AG04450 (cell line): ENCODE measurements at places on chromosomes 16 and 17. TPM values are rescaled to one million over a fixed set of nuclear protein-coding genes. Genes with fewer than 3 reads are reported as not detected.

- DNase-seq: no peak
These were observed 72.1 kb upstream of the GNG13 start for GRCh38 chr16:872436-873242.

GRCh38 chr16:58832386-58832895, 98.3 kb upstream of the GOT2 start:
- no peak for DNase-seq

GRCh38 chr16:74667255-74667700, 601 bp upstream of the RFWD3 start:
- DNase-seq: no peak

DNA sequence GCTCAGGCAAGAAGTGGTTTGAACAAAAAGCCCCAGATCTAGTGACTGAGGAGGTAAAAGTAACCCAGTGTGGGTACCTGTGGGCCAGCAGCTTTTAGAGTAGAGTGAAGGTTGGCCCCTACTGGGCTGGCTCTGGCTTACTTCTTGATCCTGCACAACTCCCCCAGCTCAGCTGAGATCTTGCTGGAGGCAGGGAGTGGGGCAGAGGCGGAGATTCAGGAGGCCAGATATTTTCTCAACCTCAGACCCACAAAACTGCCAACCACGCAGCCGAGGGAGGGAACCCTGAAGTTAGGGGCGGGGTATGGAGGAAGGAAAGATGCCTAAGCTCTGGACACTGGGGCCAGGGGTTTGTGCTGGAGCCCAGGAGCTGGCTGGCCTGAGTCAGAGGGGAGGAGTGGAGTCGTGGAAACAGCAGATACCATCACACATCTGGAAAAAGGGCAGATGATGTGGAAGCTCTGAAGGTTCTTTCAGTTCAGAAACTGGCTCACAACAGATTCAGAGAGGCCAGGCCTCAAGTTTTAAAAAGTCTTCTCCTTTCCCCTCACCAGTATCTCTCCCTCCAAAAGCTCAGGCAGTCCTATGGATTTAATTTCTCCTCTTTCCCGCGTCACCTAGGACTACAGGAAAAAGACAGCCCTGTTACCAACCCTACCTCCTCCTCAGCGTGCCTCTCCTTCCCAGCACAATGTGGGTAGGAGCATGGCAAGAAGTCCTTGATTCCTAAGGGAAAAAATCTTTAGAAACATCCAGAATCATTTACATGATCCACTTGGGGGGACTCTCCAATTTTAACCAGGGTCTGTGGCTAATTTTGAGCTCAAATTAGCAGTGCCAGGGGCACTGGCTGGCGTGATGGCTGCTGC, 48.1 kb downstream of the MYO18A start:
- peak; percentile 61 for DNase-seq

GRCh38 chr17:76687298-76688164, 23.2 kb downstream of the MXRA7 start:
- DNase-seq: no peak

GRCh38 chr17:8865811-8866210, 1.7 kb downstream of the PIK3R6 start:
- DNase-seq: no peak

DNA sequence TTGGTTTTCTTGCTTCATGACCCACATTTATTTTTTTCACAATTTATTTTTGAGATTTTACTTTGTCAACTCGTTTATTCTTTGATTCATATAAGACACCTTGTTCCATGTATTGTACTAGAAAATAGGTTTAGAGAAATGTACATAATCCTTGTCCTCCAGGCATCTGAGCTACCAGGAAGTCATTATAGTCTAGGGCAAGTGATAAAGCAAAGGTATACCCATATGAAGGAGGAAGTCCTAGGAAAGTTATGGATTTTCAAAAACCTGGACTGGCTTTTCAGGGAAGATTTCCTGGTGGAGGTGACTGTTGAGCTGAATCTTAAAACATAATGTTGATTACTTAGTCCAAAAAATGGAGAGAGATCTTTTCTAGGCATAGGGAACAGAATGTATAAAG, 98.8 kb upstream of the SHISA6 start:
- no peak for DNase-seq

GRCh38 chr17:77235370-77235941, 94.7 kb downstream of the SEC14L1 start:
- DNase-seq: peak; percentile 80

- no peak for DNase-seq
These were observed 5.0 kb upstream of the ARHGAP27 start for GRCh38 chr17:45437465-45438283.

DNA sequence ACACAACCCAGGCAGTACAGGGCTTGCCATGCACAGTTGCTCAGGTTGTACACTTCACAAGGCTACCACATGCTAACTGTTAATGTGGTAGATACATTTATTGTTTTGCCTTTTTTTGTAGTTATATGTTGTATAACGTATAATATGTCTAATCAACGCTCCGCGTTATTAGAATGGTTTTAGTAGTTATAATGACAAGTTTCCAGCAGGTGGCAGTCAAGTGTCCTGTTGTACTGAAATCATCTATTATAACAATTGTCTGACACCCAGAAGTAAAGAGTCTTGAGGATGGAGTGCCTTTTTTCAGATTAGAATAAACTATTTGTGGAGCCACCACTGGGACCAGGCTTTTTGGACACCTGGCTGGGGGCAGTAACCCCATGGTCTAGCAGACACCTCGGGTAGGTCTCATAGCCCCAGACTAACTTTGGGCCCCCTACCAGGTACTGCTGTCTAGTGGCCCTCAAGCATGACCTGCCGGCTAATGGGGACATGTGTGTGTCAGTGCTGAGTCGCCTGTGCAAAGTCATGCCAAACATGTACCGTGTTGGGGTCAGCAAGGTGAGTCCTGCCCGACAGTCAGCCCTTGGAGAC, 32.8 kb downstream of the MYO15A start:
- no peak for DNase-seq

DNA sequence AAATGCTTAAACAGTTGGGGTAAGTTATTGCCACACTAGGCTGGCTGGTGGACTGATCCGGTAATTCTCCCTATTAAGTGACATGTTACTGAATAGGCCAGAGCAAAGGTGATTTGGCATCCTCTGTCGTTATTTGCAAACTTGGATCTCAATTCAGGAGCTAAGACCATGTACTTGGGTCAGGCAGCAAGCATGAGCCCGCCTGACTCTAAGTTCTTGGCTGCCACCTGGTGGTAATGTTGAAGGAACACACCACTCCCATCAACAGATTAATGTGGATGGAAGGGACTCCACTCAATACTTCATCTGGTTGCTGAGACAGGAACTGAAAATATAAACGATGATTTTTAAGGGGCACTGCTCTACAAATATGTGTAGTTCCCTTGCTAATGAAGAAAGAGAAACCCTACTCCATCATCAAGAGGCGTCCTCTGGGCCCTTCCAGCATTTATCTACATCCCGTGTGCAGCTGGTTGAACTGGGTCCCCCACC, 70.8 kb downstream of the EMP2 start:
- DNase-seq: peak; percentile 65

GRCh38 chr16:88489163-88489741, 36.2 kb downstream of the ZFPM1 start:
- DNase-seq: no peak

DNA sequence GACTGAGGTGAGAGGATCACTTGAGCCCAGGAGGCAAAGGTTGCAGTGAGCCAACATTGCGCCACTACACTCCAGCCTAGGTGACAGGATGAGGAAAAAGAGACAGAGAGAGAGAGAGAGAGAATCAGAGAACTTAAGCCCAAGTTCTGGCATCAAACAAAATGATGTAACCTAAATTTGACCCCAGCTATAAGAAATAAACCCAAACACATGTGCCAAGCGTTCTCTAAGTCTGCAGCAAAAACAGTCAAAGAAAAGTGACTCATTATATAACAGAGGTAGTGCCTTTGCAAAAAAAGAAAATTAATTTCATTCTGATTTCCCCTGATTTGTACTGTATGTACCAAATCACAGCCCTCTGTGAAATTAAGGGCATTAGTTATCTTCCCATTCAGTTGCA, 89.5 kb downstream of the CDH11 start:
- no peak for DNase-seq

GRCh38 chr16:83806036-83806435, 1.7 kb upstream of the HSBP1 start:
- no peak for DNase-seq

DNA sequence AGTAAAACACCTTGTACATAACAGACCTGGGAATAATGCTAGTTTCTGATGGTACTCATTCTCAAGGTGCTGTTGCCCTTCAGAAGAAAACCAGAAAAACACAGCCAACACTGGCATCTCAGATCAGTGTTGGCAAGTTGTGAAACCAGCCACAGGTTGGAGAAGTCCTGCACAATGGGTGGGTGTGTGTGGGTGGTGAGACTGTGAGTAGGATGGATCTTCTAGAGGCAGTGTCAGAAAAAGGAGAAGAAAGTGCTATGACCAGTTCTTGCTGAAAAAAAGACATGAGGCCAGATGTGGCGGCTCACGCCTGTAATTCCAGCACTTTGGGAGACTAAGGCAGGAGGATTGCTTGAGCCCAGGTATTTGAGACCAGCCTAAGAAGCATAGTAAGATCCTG, 35.2 kb upstream of the SMIM36 start:
- DNase-seq: no peak

DNA sequence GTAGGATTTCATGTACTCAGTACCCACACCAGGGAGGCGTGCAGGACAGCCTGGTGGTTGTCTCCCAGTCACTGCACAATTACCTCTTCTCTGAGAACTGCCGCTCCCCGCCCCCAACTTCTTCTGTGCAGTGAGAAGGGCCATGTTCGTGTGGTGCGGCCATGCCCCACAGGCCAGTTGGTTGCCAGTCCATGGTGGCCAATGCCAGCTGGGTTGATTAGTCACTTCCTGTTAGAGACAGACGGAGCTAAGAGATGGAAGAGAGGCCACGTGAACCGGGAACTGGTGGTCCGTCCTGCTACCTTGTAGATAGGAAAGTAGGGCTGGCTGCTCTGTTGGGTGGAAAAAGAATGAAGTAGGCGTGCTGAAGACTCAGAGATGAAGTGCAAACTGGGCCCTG, 206.5 kb downstream of the ABCC12 start:
- no peak for DNase-seq

GRCh38 chr16:50671644-50672260, 9.4 kb downstream of the SNX20 start:
- no peak for DNase-seq

GRCh38 chr16:73031155-73031866, 16.6 kb downstream of the ZFHX3 start:
- DNase-seq: no peak

DNA sequence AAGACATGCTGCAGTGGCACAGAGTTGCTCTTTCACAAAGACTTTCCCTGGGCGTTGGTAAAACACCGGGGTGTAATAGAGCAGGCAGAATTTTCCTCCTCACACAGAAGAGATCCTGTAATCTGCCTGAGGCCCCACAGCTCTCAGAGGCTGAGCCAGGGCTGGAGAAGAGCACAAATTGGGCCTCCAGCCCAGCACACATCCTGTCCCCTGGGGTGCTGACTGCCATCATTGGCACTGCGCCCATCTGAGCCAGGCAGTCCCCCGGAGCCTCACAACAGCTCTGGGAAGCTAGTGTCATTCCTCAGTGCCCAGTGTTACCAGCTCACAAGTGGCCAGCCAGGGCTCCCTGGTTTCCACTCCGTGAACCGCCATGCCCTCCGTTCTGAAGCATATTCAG, 119.4 kb downstream of the SOCS1 start:
- DNase-seq: no peak

- no peak for DNase-seq
These were observed 946 bp downstream of the OSGIN1 start for GRCh38 chr16:83953796-83954576.

- DNase-seq: no peak
These were observed 758.8 kb downstream of the CDH11 start for GRCh38 chr16:64363039-64363438.

- no peak for DNase-seq
These were observed 348.7 kb upstream of the TNRC6C start for GRCh38 chr17:77609553-77610517.

DNA sequence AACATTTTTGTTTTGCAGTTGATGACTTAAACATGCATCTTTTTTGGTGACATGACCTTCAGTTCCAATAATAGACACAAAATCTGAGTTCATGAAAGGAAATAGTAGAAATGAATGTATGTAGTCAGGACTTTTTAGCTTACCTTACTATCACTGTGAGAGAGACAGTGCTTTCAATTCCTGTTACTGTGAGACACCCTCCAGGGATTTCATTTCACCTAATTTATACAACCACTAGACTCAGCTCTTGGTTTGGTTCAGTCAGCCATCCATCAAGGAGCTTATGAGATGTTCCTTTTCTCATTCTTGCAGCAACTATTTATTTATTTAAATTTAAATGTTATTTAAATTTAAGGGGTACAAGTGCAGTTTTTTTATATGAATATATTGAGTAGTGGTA, 77.9 kb downstream of the MAP2K4 start:
- DNase-seq: no peak

DNA sequence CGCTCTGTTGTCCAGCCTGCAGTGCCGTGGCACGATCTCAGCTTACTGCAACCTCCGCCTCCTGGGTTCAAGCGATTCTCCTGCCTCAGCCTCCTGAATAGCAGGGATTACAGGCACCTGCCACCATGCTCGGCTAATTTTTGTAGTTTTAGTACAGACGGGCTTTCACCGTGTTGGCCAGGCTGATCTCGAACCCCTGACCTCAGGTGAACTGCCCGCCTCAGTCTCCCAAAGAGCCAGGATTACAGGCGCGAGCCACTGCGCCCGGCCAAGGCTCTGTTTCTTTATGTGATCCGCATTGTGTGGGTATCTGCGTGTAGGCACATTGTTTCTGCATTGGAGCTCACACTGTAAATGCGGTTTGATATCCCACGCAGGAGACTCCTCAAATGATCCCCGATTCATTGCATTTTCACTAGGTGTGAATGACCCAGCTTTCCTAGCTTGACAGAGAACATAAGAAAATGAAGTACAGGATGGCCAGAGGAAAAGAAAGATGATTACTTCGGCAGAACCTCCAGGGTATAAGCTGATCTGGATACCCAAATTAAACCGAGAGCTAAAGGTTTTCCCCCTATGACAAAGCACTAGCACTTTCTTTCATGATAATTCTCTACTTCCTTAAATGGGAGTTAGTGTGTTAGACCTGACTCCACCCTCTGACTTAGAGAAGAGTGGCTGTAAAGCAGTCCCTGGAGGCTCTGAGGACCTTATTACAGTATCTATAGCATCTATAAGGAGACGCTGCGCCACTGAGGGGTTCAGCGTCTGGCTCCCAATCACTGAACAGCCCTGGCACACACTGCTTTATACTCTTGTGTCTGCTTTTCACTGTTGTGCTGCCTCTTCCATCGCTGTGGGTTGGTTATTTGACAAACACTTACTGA, 17.3 kb downstream of the COTL1 start:
- no peak for DNase-seq

The GNGT2 gene
- 0.16 and 0.21 TPM in 2 replicates for polyA plus RNA-seq

The MPV17L gene
- polyA plus RNA-seq: 0.10 and 0.11 TPM in 2 replicates

The TXNDC11 gene
- 35.8 and 37.7 TPM in 2 replicates for polyA plus RNA-seq

The KCNH6 gene
- 0.04 and 0.06 TPM in 2 replicates for polyA plus RNA-seq

The PIGW gene
- 4.5 and 4.7 TPM in 2 replicates for polyA plus RNA-seq

The C16orf46 gene
- 0.31 and 0.33 TPM in 2 replicates for polyA plus RNA-seq

The PIGS gene
- polyA plus RNA-seq: 51.8 and 64.8 TPM in 2 replicates

The LPO gene
- polyA plus RNA-seq: not detected in 2 replicates

The TBC1D3 gene
- polyA plus RNA-seq: not detected in 2 replicates

The RAI1 gene
- 2.1 and 3.2 TPM in 2 replicates for polyA plus RNA-seq

The HEATR9 gene
- not detected in 2 replicates for polyA plus RNA-seq

The MYH11 gene
- polyA plus RNA-seq: 0.20 and 0.22 TPM in 2 replicates

The MYH2 gene
- not detected in 2 replicates for polyA plus RNA-seq

The KCNAB3 gene
- 2.2 and 3.1 TPM in 2 replicates for polyA plus RNA-seq

The MYADML2 gene
- polyA plus RNA-seq: not detected in 2 replicates

The CCL4 gene
- not detected in 2 replicates for polyA plus RNA-seq
